ENCODE measurements at places on chromosomes 5 and 9.

GRCh38 chr5:139903795-139904565, 108.4 kb downstream of the PSD2 start:
- DNase-seq = no peak

DNA sequence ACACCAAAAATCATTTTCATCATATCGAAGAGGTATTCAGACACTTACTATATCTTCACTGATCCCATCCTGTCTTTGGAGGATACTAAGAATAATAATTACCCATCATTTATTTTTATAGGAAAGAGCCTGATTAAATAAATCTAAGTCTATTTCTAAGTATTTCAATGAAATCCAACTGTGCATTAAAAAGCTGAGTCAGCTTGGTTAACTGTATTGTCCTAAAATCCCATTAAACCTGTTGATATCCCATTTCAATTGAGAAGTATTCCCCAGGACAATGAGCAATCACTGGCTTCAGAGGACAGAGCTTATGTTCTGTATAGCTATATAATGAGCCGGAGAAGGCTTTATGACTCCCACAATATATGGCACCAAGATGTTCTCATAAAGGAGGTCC, 142.0 kb upstream of the RORB start:
- DNase-seq = no peak

DNA sequence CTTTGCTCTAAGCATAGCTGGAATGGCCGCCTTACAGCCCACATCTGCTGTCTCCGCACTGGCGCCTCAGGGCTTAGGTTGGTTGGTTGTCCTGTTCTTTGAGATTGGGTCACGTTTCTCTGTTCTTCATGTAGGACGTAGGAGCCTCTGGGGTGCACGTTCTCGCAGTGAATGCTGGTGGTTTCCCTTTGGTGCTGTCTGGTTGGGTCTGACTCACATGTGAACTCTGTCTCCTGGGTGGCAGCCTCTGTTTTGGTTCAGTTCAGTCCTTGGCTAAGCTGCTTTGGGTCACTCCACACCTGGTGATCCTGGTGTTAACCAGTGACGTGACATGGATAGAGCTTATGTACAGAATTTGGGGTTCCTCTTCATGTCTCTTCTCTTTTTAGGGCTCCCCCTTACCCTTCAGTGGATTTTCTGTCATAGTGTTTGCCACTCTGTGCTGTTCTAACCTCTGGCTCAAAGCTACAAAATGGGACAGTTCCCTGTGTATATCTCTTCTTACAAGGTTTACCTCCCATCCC, 12.6 kb upstream of the LPCAT1 start:
- DNase-seq = no peak

DNA sequence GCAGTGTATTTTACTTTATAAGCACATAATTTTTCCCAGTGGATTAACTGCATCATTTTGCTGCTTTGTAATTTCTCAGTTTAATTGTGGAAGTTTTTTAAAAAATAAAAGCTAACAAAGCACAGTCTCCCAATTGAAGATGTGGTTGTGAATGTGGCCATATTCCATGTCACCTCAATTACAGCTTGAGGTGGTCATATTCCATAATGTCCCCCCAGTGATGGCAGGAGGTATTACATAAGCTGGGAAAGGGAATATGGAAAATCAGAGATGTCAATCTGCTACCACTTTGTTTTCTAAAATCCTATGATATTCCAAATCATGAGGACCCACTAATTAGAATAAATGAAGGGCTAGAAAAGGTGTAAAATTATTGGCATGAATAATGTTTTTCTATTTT, 1672.0 kb upstream of the CDH9 start:
- DNase-seq = no peak

GRCh38 chr9:35689542-35690293, at the start of gene TPM2:
Gene TPM2, minus strand, starts transcription at chr9:35689925. Its CDS starts 108 bp downstream, at chr9:35689817.
- DNase-seq = no peak

DNA sequence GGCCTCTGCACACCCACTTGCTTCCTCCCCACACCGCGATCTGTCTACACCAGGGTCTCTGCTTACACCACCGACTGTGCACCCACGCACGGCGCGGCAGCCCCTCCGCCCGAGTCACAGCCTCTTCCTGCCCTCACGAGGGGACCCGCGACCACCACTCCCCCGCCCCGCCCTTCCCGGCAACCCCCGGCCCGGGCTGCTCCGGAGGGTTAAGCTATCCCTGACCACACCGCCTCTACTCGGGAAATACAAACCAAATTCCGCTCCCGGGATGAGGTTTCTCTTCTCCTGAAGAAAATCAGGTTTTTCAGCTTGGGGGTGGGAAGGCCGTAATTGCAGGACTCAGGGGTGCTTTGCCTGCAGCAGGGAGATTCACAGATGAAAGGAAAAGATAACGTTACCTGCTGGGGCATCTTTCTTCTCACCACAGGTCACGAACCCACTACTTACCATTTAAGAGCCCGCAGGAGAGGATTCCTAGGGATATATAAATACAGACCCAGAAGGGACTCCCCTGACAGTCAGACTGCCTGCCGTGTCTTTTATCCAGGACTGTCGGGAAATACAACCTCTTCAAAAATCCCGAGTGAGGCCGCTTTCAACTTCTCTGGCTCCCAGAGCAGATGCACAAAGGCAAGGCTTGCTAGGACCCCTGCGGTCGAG, 63.5 kb downstream of the ROR2 start:
- DNase-seq = no peak

DNA sequence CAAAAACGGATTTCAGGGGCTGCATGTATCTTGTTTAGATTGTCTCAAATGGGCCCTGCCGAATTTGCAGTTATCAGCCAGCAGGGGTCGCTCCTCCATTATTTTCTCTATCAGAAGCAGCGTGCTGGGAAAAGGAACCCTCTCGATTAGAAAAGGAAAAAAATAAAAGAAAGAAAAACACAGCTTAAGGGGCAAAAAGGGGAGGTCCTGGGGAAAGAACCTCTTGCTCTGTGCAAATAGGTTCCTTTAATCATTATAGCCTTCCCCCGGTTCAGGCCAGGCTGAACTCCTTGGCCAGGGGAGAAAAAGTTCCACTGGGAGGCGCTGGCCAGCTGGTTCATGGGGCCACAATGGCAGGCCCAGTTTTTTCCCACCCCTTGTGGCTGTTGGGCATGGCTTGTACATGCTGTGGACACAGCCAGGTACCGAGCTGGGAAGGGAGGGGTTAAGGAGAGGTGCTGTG, 25.0 kb upstream of the CAPSL start:
- no peak for DNase-seq

DNA sequence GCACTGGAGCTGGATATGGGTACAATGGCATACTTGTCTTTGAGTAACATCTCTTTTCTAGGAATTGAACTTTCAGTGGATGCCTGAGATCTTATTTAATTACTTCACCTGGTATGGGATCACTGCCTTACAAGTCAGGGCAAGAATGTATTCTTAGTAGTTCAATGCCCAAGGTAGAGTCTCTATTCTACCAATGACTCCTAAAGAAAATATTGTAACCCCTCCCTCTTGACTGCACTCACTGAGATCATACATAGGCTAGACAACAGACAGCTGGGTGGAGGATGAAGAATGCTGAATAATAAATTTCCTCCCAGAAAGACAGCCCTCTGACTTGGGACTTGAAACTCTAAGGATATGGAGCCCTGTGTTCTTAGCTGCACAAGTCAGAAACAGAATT, 1216.3 kb upstream of the ACO1 start:
- no peak for DNase-seq
